ENCODE measurements at places on chromosomes 1 and 21.

DNA sequence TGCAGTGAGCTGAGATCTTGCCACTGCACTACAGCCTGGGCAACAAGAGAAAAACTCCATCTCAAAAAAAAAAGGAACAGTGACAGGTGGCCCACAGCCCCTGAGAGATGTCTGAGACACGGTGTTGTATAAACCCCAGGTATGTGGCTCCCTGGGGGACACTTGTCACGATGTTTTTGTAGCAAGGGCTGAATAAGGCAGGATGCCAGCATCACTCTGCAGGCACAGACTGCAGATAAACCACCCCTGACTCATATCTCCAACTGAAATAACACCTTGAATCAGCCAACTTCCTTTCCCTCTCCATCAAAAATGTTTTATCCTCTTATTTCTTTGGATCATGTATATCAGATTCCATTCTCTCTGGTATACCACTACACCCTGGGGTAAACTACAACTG, 52.5 kb downstream of the NMNAT2 start:
- no peak for DNase-seq

GRCh38 chr1:1331068-1331965, at the start of gene TAS1R3:
Gene TAS1R3 (plus strand): TSS chr1:1331280. CDS start chr1:1331346, 66 bp downstream.
- DNase-seq, result no peak

GRCh38 chr1:62530516-62531154, 66.7 kb upstream of the ANGPTL3 start:
- peak; percentile 59 for DNase-seq

DNA sequence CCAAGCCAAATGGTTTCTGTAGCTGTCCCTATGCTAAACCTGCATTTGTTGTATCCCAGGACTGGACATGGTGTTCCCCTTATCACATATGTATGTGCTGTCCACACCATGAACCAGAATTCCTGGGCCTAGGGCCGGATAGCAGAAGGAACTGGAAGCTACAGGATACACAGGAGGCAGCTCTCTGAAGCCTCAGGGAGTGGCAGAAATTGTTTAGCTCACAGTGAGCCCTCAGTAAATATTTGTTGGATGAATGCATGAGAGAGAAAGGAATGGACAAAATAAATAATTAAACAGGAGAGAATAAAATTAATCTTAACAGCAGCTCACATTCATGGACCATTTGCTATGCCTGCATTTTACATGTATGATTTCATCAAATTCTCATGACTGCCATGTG, 2.1 kb downstream of the NIPAL3 start:
- DNase-seq, result no peak

- DNase-seq, result no peak
Observed at GRCh38 chr1:27513528-27513927, 23.6 kb upstream of the WASF2 start.

- no peak for DNase-seq
Observed at GRCh38 chr1:93207211-93207610, 26.7 kb downstream of the CCDC18 start.

- no peak for DNase-seq
Observed at GRCh38 chr1:54024358-54024757, 6.4 kb upstream of the LDLRAD1 start.

- no peak for DNase-seq
Observed at GRCh38 chr1:157170677-157171515, 32.7 kb upstream of the ETV3 start.

- DNase-seq, result no peak
Observed at GRCh38 chr1:169528215-169529067, 42.7 kb upstream of the SLC19A2 start.

GRCh38 chr1:63909526-63909925, 135.7 kb downstream of the ROR1 start:
- DNase-seq, result no peak

DNA sequence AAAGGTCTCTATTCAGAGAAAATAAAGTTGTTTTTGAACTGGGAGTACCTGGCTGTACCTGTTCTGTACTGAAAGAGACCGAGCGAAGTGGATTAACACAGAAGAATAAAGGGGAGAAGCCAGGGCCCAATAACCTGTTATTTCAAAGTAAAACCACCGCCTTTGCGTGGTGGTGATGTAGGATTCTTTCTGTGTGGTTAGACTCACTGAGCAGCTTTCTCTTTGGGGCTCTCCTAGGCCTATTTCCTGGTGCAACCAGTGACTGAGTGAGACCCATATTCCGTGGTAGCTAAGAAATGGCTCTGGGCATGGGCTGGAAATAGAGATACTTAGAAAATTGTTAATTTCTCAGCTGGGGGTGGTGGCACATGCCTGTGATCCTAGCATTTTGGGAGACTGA, 99.9 kb downstream of the XCL2 start:
- DNase-seq, result no peak

DNA sequence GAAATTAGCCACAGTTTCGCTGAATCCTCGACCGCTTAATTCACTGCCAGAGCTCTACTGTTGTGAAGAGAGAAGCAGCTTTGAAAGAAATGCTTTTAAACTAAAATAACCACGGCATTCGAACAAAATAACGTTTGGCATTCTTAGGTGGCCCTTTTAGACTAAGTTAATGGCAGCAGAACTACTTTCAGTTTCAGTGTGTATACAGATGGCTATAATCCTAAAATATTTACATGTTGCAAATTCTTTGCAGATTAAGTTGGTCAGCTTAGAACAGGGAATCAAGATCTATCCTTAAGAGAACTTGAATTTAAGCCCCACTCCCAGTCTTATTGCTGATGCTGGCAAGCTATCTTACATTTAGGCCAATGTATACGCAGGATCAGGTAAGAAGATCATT, 62.7 kb downstream of the ADSS2 start:
- DNase-seq, result no peak

DNA sequence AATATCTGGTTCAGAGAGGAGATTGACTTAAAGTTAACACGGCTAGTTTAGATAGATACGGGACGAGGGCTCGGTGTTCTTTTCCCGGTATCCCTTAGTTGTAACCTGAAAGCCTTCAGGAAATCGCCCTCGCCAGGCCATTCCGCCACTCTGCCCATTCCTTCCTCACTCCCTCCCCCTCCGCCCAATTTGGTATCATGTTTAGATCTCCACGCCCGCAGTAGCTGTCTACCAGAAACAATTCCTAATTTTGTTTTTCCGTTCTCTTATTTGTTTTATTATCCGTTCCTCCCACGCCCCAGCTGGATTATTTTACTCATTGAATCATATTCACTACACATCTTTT, 685 bp upstream of the VAMP4 start:
- no peak for DNase-seq

- no peak for DNase-seq
Observed at GRCh38 chr1:23422941-23423340, 1.6 kb downstream of the TCEA3 start.

GRCh38 chr1:242836423-242836822, 311.9 kb upstream of the PLD5 start:
- no peak for DNase-seq

DNA sequence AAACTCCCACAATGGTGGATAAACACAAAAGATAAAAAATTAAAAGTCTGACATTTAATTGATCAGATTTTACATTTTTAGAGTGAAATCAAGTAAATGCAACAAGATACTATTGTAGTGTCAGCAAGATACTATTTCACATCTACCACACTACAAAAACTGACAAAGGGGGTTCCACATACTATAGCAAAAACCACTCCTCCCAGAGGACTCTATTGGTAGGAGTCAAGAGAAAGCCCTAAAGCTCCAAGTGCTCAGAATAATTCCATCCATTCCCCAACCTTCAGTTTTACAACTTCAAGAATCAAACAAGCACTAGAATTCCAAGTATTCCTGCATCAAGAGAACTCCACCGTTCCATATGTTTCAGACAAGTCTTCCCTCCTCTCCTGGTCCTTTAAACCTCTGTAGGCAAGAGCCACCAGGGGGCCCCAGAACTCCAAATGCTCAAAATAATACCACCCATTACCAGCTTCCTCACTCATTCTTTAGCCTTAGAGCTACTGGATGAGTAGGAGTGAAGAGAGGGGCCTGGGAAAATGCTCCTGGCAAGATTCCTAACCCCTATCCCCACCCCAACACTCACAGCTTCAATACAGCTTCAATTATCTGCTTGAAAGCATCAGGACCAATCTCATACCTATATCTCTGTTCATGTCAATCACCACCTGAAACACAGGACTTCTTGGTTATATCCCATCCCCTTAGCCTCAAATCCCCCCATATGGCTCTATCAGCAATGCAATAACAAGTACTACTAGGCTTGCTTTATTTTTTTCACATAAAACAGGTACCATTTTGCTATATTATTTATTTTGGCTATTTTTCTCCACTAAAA, 9.9 kb downstream of the TOR1AIP2 start:
- DNase-seq, result no peak

GRCh38 chr1:115099693-115100050, 10.4 kb upstream of the TSPAN2 start:
- no peak for DNase-seq

DNA sequence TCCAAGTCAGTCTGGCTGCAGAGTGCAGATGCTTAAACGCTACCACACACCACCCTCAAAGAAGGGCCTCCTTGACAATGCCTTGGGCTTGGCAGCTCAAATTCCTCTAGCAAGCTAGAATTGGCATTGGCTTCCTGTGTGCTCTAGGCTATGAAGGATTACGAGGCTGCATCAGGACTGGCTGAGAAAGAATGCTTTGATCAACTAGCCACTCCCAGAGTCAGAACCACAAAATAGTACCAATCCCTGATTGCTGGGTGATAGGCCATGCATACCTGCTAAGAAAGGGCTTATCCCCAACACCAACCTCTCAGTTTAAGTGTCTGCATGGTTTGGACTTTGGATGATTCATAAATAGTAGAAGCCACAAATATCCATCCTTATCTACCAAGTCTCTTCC, 504.9 kb downstream of the OMA1 start:
- DNase-seq, result no peak

- DNase-seq, result no peak
Observed at GRCh38 chr1:208465786-208466590, 221.8 kb upstream of the PLXNA2 start.

GRCh38 chr1:170734412-170735175, 70.7 kb downstream of the PRRX1 start:
- DNase-seq, result no peak

- no peak for DNase-seq
Observed at GRCh38 chr1:240577095-240577494, 34.9 kb downstream of the GREM2 start.

DNA sequence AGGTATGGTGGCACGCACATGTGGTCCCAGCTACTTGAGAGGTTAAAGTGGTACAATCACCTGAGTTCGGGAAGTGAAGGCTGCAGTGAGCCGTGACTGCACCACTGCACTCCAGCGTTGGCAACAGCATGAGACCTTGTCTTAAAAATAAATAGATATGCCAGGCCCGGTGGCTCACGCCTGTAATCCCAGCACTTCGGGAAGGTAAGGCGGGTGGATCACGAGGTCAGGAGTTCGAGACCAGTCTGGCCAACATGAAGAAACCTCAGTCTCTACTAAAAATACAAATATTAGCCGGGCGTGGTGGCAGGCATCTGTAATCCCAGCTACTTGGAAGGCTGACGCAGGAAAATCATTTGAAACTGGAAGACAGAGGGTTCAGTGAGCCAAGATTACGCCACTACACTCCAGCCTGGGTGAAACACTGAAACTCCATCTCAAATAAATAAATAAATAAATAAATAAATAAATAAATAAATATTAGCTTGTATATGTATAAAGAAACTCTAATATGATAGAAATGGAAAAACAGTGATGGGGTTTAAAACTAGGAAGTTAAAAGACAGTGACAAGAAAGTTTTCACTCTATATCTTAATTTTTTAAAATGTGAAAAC, 18.8 kb downstream of the GATAD2B start:
- DNase-seq, result no peak

DNA sequence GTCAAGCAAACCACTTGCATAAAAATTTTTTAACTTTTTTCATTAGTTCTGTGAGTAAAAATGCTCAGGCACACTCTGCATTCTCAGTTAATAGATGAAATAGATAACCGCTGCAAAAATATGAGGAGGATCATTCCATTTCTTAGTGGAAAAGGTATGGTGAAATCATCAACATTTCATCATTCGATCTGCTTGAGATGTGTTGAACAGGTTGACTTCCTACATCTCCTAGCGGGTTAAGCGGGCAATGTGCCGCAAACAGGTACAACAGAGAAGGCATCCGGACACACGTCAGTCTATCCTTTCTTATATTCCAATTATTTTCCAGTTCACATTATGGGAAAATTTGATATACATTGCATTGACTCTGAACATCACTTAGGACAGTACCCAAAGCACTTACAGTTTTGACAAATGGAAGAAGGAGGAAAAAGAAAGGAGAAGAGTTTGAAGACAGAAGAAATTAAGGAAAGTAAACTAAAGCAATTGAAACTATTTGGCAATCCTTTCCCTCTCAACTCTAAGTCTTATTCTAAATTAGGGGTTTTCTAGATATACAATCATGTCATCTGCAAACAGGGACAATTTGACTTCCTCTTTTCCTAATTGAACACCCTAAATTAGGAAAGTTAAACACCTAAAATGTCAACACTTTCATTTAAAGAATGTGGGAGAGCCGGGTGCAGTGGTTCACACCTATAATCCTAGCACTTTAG, 33.5 kb downstream of the NIBAN1 start:
- DNase-seq, result no peak

DNA sequence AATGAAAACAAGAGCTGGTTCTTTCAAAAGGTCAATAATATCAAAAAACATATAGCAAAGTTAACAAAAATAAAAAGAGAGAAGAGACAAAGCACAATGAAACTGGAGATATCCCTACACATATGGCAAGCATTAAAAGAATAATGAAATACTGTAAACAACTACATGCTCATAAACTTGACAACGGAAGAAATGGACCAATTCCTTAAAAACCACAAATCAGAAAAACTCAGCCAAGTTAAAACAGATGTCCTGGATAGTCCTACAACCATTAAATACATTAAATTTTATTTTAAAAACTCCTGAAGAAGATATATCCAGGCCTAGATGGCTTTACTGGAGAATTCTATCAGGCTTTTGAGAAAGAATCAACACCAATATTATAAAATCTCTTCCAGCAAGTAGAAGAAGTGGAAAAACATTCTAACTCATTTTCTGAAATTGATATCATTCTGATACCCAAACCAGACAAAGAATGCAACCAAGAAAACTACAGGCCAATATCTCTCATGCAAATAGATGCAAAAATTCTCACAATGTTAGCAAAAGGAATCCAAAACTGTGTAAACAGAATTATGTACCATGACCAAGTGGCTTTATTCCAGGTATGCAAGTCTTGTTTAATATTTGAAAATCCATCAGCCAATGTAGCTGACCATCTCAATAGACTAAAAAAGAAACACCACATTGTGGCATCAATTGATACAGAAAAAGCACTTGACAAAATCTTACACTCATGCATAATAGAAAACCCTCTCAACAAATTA, 56.1 kb upstream of the LRRC7 start:
- no peak for DNase-seq

GRCh38 chr1:111172463-111172862, 28.0 kb downstream of the DENND2D start:
- no peak for DNase-seq

- DNase-seq, result no peak
Observed at GRCh38 chr1:203629016-203629506, 2.4 kb downstream of the ATP2B4 start.

GRCh38 chr1:13828454-13829151, 128.6 kb downstream of the PRDM2 start:
- DNase-seq, result no peak

GRCh38 chr1:204219971-204220616, 6.3 kb upstream of the GOLT1A start:
- DNase-seq, result no peak

- no peak for DNase-seq
Observed at GRCh38 chr21:33036430-33037162, 10.9 kb downstream of the OLIG2 start.

Data from posterior cingulate gyrus (tissue), 11 donors.